ENCODE measurements at places on chromosomes 11 and 22.

GRCh38 chr11:71418643-71419042, 29.6 kb downstream of the DHCR7 start:
- DNase-seq = no peak

GRCh38 chr11:36122671-36123070, 166.6 kb downstream of the COMMD9 start:
- DNase-seq = no peak

GRCh38 chr22:30605449-30606110, 1.4 kb upstream of the TCN2 start:
- DNase-seq = peak; percentile 76

GRCh38 chr11:116948391-116948790, 111.0 kb upstream of the APOA1 start:
- no peak for DNase-seq

GRCh38 chr22:42648368-42649245, 585 bp downstream of the CYB5R3 start:
- no peak for DNase-seq

DNA sequence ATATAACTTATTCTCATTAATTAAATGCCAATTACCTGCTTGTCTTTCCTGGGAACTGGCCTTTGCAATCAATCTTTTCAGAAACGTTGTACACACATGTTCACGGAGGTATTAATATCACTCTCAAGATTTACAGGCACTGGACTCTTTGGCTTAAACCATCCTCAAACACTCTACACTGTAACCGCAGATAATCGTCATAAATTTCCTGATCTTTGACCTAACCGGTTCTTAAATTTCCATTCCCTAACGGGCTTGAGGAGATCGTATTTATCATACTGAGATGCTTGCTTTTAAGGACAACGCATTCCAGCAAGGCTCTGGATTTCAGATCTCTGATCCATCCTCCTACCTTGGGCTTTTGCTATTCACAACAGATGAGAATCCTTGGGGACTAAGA, 72.8 kb downstream of the ARL14EP start:
- no peak for DNase-seq

DNA sequence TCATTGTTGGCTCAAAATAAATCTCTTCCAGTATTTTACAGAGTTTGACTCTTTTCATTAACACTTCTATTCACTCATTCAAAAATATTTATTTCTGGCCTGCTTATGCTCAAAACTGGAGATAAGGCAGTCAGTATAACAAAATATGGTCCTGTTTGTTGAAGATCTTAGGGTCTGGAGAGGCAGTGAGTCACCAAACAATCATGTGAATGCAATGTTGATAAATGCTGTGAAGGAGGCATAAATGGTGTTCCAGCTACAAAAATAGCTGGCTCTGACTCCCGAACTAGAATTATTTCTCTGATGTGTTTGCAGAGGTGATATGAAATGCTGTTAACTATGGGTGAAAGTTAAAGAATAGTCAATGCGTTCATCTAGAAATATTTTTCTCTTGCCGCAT, 390.6 kb downstream of the AASDHPPT start:
- no peak for DNase-seq

DNA sequence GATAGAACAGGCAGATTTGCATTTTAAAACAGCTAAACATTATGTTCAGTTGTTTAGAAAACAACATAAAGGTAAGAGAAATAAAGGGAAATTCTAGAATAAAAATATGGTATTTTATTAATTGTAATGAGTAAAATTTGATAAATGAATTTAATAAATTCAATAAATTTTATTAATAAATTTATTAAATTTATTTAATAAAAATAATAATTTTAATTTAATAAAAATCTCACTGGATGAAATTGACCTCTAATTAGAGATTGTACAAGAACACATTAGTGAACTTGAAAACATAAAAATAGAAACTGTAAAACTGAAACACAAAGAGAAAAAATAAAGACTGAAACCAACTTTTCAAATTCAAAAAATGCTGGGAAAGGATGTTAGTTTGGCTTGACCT, 605.7 kb upstream of the LRRC4C start:
- no peak for DNase-seq

GRCh38 chr22:17984114-17984513, 40.2 kb downstream of the MICAL3 start:
- DNase-seq = no peak

DNA sequence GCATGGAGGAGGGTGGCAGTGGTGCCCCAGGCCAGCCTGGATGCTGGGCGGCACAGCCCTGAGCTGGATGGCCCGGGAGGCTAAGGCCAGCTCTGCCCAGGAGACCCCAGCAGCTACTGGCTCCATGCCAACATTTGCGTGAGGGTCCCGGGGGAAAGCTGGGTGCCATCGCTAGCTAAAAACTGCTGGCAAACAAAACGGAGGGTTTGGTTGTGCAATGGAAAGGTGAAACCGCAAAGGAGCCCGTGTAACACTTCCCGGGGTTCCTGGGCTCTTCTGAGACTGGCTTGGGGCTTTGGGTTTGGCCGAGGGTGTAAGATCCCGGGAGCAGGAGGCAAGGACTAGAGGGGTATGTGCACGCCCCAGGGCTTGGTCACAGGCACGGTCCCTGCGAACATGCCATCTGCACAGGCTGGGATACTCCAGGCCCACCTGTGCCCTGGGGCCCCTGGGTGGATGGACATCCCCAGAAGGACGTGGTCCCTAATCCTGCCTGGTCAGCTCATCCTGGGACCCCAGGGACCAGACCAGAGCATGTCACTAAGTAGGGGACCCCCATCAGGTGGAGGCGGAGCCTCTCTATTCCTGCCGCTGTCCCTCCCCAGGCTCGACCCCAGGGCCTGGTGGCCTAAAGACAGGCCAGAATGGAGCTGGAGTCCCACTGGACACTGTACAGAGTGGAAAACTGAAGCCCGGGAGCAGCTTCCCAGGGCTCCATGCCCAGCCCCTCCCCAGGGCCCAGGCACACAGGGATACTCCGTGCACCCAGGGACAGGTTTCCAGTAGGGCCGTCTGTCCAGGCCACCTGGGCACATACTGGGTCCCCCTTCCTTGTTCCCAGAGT, 44.6 kb downstream of the IGF2 start:
- no peak for DNase-seq

- no peak for DNase-seq
Observed at GRCh38 chr22:41539146-41540005, 4.9 kb downstream of the POLR3H start.

DNA sequence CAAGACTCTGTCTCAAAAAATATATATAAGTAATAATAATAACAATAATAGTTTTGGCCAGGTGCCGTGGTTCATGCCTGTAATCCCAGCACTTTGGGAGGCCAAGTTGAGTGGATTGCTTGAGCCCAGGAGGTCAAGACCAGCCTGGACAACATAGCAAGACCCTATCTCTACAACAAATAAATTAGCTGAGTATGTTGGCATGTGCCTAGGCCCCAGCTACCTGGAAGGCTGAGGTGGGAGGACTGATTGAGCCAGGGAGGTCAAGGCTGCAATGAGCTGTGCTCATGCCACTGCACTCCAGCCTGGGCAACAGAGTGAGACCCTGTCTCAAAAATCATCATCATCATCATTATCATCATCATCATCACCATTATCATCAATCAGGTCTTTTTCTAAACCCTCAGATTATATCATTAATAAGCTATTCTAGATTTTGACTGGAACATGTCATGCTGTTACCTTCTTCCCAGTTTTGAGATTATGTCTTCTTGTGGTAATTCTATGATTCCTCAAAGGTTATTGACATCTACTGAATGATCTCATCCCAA, 39.3 kb downstream of the DENND5A start:
- peak; percentile 1 for DNase-seq

DNA sequence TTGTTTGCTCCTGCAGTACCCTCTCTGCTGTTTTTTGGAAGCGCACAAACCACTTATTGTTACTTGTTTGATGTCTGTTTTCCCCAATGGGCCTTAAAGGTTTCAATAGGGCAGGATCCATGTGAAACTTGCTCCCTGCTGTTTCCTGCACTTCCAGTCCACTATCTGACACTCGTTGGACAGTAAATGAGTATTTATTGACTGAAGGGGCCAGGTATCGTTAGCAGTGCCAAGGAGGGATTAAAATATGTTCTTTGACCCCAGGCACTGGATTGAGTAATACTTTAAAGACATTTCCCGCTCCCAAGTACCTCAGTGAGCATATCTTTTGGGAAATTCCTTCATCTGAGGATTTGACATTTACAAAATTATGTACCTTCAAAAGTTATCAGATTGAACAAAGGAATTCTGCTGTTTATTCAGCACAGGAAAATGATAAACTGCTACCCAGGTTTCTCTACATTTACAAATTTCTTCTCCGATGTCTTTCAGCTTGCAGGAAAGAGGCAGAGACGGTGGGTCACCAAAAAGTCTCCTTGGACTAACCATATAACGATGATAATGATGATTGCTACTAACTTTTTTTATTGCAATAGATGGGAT, 23.3 kb upstream of the OR9Q2 start:
- no peak for DNase-seq

GRCh38 chr11:133529807-133530500, 2.3 kb downstream of the OPCML start:
- peak; percentile 76 for DNase-seq

DNA sequence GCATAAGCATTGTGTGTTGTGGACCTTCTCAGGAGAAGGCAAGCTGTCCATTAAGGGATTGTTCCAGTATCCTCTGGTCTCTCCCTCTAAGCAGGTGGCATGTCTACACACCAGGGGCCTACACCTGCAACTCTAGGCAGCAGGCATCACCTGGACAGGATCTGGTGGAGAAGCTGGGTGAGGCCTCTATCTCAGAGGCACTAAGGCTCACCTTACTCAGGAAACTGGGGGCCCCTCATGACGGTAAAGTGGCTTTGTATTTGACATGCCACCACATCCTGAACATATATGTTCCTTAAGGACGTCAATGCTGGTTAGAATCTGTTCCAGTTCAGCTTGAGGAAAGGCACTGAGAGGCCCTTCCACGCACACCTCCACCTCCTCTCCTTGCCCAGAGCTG, 891.3 kb downstream of the OPCML start:
- no peak for DNase-seq

GRCh38 chr22:46974631-46975585, 212.5 kb downstream of the TBC1D22A start:
- DNase-seq = no peak

DNA sequence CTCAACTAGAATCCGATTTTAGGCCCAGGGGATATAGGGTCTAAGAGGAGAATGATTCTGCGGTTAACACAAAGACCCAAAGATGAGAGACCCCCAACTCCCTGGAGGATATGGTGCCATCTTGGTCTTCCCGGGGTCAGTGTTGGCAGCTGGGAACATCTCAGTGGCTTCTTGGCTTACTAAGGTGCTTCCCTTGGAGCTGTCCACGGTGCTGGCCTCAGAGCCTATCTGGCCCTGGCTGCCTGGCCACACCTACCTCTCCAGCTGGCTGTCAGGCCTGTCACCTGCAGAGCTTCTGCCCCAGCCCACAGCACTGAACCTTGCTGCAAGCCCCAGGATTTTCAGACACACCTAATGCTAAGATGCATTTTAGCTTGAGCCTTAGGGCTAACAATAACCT, 70.7 kb upstream of the THY1 start:
- DNase-seq = peak; percentile 97

- no peak for DNase-seq
Observed at GRCh38 chr11:128786507-128786906, 80.6 kb downstream of the KCNJ1 start.

- DNase-seq = no peak
Observed at GRCh38 chr11:66986178-66986545, 11.1 kb downstream of the C11orf86 start.

GRCh38 chr22:32842486-32842885, 41.0 kb downstream of the TIMP3 start:
- no peak for DNase-seq

Data from endodermal cell (in vitro differentiated cells).